ENCODE measurements at places on chromosomes 13 and 19.

GRCh38 chr19:33902802-33903488 is 106.3 kb downstream of the KCTD15 start:
- DNase-seq, result no peak

- DNase-seq, result no peak
Observed at GRCh38 chr19:47407417-47407774, 11.9 kb downstream of the MEIS3 start.

GRCh38 chr19:15429825-15430467 is 11.2 kb upstream of the AKAP8L start:
- DNase-seq, result no peak

GRCh38 chr13:72462166-72462565 is 265.3 kb downstream of the MZT1 start:
- DNase-seq, result no peak

DNA sequence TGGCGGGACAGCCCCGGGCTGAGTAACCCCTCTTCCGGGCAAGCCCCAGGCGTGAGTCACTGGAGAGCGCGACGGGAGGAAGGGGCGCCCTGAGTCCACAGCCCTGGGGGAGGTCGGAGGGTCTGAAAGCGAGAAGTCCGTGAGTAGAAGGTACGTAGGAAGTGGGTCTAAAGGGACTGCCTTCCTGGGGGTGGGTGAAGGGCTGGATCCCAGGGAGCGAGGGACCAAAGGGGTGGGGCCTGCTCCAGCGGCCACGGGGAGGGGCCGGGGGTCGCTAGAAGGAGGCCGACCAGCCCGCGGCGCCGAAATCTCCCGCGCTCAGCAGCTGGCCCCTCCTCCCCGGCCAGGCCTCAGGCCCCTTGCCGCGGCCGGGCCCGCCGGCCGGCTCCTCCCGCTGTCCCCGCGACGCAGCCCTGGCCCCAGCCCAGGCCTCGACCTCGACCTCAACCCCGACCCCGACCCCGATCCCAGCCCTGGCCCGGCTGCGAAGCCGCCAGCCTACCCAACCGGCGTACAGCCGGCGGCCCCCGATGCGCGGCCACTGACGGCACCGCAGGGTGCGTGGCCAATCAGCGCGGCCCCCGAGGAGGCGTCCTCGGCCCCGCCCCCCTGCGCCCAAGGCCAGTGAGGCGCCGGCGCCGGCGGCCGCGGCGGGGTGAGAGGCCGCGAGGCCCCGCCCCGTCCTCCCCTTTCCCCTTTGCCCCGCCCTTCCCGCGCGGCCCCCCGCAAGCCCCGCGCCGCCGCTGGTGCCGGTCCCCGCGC is 22.6 kb downstream of the IPO5 start:
- DNase-seq, result peak; percentile 91

DNA sequence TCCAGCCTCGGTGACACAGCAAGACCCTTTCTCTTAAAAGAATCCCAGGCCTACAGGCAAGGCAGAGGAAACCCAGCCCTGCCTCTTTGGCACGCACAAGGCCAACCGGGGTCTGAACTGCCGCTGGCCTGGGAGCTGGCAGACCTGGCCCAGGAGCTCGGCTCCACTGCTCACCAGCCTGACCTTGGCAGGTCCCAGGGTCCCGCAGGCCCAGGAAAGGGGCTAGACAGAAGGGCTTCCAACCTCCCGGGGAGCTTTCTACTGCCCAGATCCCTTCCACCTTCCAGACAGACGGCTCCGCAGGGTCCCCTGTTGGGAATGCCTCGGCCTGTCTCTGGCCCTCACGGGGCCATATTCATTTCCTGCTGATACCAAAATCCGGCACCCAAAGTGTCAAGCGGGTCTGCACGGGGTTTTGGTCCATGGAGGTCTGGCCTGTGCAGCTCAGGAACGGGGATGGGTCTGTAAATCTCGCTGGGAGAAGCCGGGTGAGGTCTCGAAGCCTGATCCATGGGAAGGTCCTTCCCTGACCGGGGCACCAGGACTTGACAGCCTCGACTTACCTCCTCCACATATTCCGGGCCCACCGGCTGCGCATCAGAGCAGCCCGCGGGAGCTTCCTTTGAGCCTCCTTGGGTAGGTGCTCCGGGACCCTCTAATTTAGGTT is 36.6 kb upstream of the MATK start:
- no peak for DNase-seq

DNA sequence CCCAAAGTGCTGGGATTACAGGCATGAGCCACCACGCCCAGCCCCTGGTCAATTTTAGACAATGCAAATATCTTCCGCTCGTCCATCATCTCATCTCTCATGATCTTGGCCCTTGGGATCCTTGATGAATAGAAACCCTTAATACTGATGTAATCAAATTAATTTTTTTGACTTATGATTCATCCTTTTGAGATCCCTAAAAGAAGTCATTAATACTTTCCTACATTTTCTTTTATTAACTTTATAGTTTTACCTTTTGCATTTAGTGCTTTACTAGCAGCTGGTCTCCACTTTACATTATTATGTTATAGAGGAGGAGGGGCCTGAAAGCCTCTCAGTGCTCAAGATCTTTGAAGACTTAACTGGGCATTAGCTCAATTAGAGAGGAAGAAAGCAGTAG is 7.7 kb upstream of the KASH5 start:
- DNase-seq, result no peak

GRCh38 chr13:51240958-51241357 is 18.8 kb downstream of the FAM124A start:
- DNase-seq, result no peak

GRCh38 chr19:46975011-46975924 is 44.4 kb upstream of the NPAS1 start:
- DNase-seq, result no peak

DNA sequence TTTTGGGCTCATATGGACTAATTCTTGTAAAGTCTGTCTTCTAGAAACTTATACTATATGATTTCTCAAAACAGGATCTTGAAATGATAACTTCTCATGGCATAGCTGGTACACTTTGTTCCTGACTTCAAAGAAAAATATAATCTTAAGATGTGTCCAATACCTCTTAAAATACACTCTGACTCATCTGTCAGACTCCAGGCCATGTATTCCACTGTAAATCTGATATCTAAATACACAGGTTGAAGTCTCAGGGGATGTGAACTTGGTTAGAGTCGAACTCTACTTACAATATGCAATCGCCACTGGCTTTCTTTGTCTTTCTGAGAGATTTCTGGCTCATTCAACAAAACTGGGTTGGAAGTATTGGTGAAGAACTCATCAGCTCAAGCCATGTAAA is 99.8 kb downstream of the LACC1 start:
- no peak for DNase-seq

DNA sequence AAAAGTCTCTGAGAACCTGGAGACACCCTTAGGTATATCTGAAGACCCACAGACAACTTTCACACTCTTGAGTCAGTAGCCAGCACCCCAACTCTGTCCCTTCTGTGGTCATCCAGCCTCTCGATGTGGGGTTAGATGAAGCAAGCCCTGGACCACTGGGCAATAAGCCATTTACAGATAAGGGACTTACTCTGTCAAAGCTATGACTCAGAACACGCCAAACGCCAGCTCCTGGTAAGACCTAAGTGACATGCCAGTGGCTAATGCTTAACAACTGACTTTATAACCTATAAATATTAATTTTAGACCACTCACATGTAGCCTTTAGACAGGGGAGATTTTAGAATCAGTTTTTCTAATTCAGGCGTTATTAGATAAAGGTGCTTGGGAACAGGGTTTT is 85.7 kb downstream of the SHISA2 start:
- DNase-seq, result no peak

DNA sequence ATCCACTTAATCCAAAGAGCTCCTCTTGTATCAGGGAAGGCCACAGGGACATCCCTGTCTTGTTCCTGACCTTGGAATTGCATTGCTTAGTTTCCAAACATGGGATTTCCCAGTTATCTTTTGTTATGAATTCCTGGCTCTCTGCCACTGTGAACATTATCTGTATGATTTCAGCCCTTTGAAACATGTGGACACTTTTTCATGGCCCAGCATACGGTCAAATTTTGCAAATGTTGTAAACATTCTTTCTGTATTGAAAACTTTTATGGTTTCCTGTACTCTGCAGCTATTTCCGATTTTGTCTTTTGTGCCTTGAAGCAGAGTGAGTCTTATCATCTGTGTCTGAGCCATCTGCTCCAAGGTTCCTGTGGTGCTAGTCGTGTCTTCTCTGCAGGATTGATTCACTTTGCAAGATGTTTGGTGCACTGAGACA is 4.5 kb upstream of the CFAP97D2 start:
- no peak for DNase-seq

GRCh38 chr13:24463078-24463477 is 49.5 kb downstream of the PARP4 start:
- no peak for DNase-seq

DNA sequence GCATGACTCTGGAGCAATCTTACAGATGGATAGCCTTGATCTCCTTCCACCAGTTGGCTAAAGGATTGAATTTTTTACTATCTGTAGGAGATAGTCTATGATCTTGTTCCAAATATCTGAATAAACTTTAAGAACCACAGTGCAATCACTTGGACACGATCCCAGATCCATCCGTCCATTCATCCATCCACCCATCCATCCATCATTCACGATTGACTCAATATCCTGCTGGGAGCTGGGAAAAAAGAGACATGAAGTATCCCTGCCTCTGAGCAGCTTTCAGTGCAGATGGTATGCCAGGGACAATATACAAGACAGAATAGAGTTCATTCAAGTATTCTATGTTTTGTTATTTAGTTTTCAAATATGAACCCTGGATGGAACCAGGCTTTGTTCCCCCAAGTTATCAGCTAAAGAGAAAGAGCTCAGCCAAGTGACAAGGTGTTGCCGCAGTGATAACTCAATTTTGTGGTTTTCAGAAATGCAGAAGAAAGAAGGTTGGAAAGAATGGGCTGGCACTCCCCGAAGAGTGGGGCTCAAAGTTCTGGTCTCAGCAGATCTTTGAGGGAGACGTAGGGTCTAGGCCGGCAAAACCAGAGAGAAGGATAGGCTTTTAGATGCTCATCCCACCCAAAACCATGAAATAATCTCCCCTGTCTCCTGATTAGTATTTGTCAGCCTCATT is 66.3 kb downstream of the IRS2 start:
- no peak for DNase-seq

- no peak for DNase-seq
Observed at GRCh38 chr19:19475015-19475765, 40.2 kb downstream of the TSSK6 start.

GRCh38 chr13:100110269-100110668 is 21.4 kb downstream of the PCCA start:
- DNase-seq, result no peak

- DNase-seq, result no peak
Observed at GRCh38 chr13:23512762-23513395, 57.3 kb upstream of the TNFRSF19 start.

DNA sequence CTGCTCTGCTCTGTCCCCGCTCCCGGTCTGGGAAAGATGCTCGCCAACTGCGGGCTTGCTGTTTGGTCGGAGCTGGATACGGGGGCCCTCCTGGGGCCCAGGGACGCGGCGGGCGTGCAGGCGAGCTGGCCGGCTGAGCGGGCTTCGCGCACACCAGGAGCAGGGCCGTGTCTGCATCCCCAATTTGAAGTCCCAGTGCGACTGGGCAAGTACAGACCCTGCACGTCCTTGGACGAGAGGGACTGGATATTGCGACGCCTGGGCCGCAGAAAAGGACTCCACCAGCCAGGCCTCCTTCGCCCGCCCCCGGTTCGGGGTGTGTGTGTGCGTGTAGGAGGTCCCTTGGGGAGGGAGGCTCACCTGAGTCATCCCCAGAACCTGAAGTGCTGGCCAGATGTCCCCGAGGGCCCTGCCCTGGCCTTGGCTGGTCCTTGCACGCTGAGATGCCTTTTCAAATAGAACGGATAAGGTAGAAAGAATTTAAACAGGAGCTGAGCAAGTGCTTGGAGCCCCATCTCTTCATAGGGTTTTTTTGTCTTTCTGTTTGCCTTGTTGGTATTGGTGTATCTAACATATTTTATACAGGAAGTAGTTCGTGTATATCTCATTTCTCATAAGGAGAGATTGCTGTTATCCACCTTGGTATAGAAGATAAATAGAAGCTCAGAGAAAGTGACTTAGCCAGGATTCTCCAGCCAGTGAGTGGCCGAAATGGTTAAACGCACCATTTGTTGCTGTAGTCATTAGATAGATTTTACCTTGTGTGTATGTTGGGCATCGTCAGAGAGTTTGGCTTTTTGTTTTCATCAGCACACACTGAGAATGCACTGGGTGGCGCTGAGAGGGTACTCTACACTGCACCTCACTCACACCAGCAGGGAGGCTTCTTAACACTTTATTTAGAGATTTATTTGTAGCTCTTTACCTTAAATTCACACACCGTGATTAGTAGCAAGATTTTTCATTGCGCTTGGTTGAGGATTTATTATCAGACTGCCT is 1.1 kb downstream of the NAXD start:
- peak; percentile 48 for DNase-seq

DNA sequence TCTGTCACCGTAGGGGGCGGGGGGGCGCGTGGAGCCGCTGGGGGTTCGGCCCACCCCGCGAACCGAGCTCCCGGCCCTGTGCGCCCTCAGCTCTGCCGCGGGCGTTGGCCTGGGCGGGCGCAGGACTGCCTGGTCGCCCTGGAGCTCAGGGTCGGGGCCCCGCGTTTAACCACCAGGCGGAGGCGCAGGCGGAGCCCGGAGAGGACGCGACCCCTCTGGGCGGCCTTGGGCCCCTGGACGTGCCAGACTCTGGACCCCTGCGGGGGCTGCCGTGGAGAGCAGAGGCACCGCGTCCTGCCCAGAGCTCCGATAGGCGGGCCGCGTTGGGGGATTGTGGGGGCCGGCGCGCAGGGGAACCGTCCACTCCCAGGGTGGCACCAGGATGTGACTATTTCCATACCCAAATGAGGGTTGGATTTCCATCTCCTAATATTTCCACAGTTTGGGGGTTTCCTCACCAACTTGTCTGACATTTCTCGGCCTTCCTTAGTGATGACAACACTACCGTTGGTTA is 13.0 kb upstream of the USP29 start:
- DNase-seq, result no peak

- no peak for DNase-seq
Observed at GRCh38 chr13:30665638-30666037, 47.9 kb downstream of the USPL1 start.

DNA sequence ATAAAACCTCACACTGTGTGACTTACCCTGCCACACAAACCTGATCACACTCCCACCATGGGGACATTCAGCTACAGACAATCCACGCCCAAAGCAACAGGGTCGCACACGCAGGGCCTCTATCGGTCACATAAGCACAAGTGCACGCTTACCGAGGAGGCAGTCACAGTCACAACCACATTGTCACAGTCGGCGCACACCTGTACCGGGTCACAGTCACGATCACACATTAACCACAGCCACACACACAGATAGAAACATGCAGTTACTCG is 579 bp downstream of the ZNF566 start:
- DNase-seq, result no peak
